NCI-H1930 (cell line): ENCODE measurements at places on chromosomes 12 and 14.

GRCh38 chr14:102893452-102893851 is 29.0 kb upstream of the AMN start:
- DNase-seq, result no peak

DNA sequence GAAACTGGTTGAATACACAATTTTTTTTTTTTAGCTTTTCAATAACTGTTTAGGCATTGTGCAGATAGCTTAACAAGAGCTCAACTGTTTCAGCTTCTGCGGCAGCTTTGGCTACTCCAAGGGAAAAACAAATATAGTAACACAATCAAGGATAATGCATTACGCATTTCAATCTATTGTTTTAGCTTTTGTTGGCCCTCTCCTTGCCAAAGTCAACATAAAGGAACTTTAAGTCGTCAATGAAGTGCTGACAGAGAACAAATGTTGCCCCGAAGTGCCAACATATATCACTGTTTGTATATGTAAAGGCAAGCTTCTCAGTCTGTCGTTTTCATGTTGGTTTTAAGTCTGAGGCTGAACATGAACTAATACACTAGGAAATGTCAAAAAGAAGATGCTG is 1087.4 kb upstream of the FLRT2 start:
- peak; percentile 18 for DNase-seq

- DNase-seq, result no peak
These were observed 8.6 kb downstream of the PDE3A start for GRCh38 chr12:20376984-20377383.

- no peak for DNase-seq
These were observed 3.4 kb downstream of the AQP5 start for GRCh38 chr12:49964849-49965624.

DNA sequence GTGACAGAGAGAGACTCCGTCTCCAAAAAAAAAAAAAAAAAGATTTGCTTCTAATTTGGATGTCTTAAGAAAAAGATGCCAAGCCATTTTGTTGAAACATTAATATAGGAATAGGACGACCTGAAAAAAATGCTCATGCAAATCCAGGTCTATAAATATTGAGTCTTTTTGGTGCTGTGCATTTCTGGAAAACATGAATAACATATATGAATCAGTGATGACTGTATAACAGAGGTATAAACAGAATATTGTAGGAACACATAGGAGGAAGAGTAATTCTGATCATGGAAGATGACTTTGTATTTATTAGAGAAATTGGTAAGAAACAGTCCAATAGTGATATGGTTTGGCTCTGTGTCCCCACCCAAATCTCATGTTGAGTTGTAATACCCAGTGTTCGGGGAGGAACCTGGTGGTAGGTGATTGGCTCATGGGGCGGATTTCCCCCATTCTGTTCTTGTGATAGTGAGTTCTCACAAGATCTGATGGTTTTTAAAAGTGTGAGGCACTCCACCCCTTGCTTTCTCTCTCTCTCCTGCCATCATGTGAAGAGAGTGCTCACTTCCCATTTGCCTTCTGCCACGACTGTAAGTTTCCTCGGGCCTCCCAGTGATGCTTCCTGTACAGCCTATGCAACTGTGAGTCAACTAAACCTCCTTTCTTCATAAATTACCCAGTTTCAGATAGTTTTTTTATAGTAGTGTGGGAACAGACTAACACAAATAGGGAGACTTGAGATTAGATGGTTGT is 3.0 kb upstream of the SRSF5 start:
- DNase-seq, result no peak

DNA sequence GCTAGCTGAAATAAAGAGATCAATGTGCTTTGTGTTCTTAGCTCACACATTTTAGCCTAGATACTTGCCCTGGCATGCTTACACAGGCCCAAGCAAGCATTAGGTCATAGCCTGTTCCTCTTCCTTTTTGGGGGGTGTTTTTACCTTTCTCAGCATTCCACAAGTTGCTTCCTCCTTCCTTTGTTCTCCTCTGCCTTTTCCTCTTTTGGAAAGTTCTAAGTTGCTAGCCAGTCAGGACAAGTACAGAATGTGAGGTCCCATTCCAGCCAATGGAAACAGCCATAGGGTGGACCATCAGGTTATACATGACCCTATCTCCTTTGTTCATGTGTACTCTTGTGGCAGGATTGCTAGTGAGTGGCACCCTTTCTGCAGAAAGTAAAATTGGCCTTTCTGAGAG is 154.9 kb downstream of the RASSF9 start:
- DNase-seq, result no peak

GRCh38 chr12:128612150-128612850 is 211.5 kb downstream of the SLC15A4 start:
- no peak for DNase-seq
